ENCODE measurements at places on chromosomes 12 and 14.

DNA sequence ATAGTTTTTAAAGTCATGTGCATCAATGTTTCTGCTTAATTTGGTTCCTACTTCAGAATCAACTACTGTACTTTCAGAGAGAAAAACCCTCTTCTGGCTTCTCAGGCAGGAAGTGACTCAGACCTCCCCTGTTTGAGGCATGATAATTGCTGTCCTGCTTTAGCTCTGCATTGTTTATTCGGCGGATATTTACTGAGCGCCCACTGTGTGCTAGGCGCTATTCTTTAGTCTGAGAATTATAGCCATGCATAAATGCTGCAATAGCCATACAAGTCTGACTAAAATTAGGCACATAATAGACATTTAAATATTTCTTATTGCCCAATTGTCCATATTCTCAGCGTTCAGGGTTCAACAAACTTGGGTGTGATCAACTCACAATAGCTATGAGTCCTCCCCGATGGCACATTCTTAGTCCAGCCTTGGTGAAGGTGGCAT lies 6.1 kb upstream of the AMIGO2 start:
- DNase-seq: peak; percentile 26

DNA sequence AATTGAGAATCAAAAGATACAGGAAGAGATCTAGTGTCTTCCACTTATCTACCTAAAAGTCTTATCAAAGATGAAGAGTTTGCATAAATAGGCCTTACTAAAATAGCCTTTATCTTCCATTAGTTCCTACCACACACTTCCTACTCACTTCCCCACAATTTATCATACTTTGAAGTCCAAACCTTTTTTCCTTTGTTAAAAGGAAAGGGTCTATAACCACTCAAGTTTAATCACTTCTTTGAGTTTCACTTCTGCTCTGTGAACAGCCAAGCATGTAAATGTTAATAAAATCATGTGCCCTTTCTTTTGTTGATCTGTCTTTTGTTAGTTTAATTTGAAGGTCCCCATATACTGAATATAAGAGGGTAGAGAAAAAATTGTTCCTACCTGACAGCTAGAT lies 114.5 kb downstream of the PHLDA1 start:
- DNase-seq: no peak

DNA sequence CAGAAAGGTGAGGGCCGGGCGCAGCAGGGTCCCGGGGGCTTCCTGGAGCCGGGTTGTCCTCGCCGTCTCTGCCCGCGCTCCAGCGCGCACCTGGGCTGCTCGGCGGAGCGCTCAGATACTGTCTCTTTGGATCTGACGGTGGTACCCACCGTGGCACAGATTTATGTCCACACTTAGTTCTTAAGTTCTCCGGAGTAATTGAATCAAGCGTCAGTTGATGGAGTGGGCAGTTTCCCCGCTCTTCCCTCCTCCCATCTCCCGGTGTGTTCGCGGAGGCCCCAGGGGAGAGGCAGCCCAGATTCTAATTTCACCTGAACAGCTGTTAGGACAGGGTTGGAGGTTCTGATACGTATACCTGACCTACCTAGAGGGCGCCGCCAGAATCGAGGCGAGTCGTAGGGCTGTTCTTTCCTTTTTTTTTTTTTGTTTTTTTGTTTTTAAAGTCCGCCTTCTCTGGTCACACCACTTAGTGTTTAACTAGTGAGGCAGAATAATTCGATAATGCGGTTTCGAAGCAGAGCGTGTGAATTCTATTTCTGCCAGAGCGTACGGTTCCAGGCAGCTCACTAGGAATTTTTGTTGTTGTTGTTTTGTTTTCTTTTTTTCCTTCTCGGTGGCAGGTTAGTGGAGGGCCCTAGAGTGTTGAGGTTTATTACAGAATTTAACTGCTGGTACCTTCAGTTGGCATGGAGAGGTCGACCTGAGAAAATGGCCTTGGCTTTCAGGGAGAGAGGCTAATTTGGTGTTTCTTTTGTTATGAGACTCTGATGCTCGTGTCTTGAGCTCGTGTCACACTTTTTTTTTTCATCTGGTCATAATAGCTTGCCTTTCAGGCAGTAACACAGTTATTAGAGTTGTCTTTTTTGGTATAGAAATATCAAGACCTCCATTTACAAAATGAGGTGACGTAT lies 22.3 kb upstream of the GNS start:
- DNase-seq: no peak

DNA sequence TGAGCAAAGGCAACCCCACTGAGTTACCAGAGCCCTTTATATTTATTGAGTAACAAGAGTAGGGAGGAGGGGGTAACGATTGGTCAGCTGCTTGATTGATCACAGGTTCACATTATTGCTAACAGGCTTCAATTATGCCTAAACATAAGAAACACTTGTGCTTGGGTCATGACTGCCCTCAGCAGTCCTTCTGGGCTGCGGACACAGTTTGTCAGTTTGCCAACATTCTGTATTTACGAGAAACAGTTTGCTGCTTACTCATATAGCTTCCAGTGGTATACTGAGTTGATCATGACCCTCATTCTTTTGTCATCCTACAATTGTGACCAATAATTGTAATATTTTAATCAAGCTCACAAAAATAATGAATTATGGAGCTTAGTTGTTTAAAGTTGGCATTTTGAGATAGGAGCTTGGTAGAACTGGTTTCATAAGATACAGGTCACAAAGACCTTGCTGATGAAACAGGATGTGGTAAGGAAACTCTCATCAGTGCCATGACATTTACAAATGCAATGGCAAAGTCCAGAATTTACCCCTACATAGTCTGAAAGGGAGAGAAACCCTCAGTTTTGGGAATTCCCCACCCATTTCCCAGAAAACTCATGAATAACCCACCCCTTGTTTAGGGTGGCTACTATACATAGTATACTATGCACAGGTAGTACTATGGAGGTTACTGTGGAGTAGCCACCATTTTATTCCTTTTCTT lies 1421.0 kb upstream of the FLRT2 start:
- DNase-seq: no peak

GRCh38 chr14:50797250-50798047 lies 33.5 kb downstream of the NIN start:
- DNase-seq: no peak

GRCh38 chr14:100236881-100237280 lies 2.1 kb upstream of the YY1 start:
- no peak for DNase-seq

Data from activated CD4-positive, alpha-beta T cell treated with anti-CD3 and anti-CD28 coated beads, Interleukin-2, amount 50 U/mL, for 1 hour (primary cell).